Thyroid gland (tissue), 4 donors: ENCODE measurements at places on chromosomes 7 and 10. TPM values are rescaled to one million over a fixed set of nuclear protein-coding genes. Genes with fewer than 3 reads are reported as not detected.

The ANKRD16 gene
- 16.0 TPM for total RNA-seq

The PPP1R9A gene
- 39.2 TPM for total RNA-seq

The MBL2 gene
- total RNA-seq: not detected

The ASB15 gene
- total RNA-seq: not detected

The FZD8 gene
- 21.5 TPM for total RNA-seq

The FRMPD2 gene
- total RNA-seq: 0.81 TPM

DNA sequence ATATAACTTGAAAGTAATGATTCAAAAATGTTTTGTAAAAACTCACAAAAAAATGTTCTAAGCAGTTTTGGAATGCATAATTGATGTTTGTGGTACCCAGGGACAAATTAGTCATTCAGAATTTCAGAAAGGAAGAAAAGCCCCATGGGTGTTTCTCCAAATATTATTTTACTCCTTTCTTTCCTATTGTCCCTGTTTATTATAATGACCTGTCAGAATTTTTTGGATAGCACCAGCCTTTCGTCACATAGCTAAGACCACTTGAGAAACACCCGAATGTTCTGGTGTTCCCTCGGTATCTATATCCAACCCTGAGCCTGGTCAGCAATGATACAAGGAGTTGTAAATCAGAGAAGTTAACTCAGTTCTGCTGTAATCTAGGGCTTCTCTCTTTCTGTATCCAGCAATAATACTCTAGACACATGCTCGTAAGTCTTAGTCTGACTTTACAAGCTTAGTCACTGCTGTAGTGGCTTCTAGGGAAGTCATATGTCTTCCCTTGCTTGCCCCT lies 64.8 kb upstream of the MEOX2 start:
- no peak for DNase-seq
- no peaks in the 10 kb centered on the region for H3K27me3 ChIP-seq
- no peak overlapping the region for H3K27ac ChIP-seq
- no peak overlapping the region for H3K4me3 ChIP-seq
- no peaks in the 10 kb centered on the region for H3K36me3 ChIP-seq
- H3K4me1 ChIP-seq: no peaks in the 10 kb centered on the region

- no peaks in the 10 kb centered on the region for H3K36me3 ChIP-seq
- no peak for DNase-seq
- no peak overlapping the region for H3K4me3 ChIP-seq
- H3K4me1 ChIP-seq: no peaks in the 10 kb centered on the region
Observed at GRCh38 chr7:30706316-30706715, 24.1 kb upstream of the CRHR2 start.

DNA sequence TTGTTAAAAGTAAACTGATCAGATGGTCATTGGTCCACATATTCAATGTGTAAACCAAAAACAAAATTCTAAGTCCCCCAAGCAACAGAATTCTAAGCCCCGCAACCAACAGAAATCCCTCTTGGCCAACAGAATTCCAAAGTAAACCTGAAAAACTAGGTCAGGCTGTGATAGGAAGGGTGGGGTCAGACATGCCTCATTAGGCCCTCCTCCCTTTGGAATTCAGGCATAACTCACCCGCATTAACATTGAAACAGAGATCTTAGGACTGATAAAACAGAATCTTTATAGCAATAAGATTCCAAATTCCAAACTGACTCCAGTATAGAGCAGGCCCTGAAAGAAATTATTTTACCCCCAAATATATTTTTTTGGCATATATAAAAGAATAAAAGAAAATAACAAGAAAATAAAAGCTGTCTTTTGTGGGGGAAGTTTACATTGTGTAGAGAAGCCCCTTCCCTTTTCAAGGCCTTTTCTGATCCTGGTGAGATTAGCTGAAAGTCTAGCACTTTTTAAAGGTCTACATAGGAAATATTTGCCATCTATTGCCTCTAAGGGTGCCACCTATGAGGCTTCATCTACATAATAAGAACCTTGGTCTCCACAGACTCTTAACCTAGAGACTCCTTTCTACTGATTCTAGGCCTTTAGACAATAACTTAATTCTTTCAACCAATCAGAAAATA lies 30.5 kb downstream of the GNAT3 start:
- no peak overlapping the region for H3K27ac ChIP-seq
- H3K27me3 ChIP-seq: no peaks in the 10 kb centered on the region
- peak; percentile 6 for DNase-seq
- no peaks in the 10 kb centered on the region for H3K36me3 ChIP-seq
- H3K4me1 ChIP-seq: peaks cover 13% of the 10 kb centered on the region

DNA sequence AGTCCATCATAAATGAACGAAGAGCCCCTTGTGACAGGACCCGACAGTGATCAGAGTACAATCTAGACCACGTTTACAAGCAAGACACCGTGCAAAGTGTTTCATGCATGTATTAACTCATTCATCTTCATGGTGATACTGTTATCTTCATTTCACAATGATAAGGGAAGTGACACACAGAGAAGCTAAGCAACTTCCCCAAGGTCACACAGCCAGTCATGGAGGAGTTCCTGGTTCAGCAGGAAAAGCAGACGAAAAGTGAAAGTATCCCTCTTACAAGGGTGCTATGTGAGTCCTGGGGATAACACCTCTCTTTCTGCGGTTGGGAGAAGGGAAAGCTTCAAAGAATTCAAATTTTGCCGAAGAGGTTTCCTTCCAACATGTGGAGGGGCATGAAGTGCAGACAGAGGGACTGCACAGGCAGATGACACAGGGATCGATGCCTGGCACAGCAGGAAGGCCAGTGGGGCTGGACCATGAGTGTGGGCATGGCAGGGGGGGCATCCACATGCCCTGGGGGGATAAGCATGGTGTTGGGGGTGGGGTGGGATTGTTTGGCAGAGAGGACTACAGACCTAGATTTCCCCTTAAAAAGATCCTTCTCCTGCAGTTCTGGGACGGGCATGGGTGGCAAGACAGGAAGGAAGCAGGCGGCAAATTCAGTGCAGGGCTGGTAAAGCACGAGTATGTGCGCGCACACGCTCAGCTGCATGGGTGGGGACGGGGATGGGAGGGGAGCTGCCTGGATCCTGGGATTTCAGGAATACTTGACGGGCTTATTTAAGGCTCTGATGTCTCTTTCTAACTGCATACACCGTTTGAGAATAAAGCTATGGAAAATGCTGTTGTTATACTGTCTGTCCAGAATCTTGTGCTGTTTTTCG lies 33.5 kb upstream of the DDC start:
- no peaks in the 10 kb centered on the region for H3K36me3 ChIP-seq
- no peak for DNase-seq
- no peak overlapping the region for H3K27ac ChIP-seq
- no peaks in the 10 kb centered on the region for H3K4me1 ChIP-seq
- no peak overlapping the region for H3K4me3 ChIP-seq

DNA sequence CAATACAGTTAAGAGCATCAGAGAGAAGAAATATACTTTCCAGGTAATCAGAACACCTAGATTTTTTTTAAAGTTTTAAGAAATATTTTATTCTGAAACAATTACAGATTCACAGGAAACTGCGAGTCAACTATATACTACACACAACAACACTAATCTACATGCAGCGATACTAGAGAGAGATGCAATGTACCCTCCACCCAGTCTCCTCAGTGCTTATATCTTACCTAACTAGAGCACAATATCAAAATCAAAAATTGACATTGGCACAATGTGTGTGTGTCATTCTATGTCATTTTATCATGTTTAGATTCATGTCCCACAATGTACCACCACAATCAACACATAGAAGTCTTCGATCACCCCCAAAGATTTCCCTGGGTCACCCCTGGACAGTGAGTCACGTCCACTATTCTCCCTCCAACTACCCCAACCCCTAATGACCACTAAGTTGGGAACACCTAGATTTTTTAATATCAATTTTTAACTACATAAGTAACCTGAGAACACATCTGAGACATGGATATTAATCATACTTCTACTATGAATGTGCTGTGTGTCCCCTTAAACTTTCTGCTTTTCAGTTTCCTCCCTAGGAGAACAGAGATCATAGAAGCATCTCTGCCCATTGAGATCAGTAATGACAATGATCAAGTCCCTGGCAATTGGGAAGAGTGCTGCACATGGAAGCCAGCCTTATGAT lies 86.5 kb downstream of the GSAP start:
- H3K36me3 ChIP-seq: no peaks in the 10 kb centered on the region
- peak overlapping the region; percentile 95 for H3K27ac ChIP-seq

- no peak overlapping the region for H3K27ac ChIP-seq
- H3K27me3 ChIP-seq: no peaks in the 10 kb centered on the region
- H3K4me1 ChIP-seq: no peaks in the 10 kb centered on the region
- H3K4me3 ChIP-seq: no peak overlapping the region
Observed at GRCh38 chr7:94697035-94697974, 41.4 kb upstream of the SGCE start.

DNA sequence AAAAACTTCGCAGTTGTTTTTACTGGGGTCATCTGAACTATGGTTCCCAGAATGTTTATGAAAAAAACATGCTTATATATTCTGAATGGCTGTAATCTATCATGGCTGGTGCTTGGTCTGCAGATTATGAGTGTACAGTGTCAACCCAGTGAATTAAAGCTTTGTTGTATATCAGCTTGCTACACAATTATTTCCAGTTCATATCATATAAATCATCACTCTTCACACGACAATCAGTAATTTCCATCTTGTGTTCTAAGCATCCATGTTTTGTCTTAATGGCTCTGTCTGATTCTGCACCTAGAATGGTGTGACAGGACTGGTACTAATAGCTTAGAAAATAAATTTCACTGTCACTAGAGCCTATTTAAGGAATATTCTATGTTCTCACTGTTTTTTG lies 83.6 kb downstream of the CABCOCO1 start:
- no peak overlapping the region for H3K4me3 ChIP-seq
- H3K27me3 ChIP-seq: no peaks in the 10 kb centered on the region
- no peak for DNase-seq

DNA sequence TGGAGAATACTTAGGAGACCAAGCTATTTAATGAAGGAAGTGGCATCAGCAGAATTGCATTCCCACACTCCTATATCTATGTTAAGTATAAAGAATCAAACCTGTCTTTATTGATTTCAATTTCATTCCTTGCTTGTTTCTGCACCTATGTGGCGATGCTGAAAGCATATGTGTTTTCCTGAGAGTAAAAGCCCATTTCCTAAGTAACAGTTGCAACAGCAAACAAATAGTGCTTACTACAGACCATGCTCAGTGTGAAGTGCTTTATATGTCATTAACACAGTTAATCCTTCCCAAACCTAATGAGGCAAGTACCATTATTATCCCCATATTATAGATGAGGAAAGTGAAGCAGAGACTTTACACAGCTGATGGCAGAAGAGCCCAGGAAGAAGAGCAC lies 552.1 kb downstream of the PARD3 start:
- no peak overlapping the region for H3K4me3 ChIP-seq
- no peaks in the 10 kb centered on the region for H3K36me3 ChIP-seq
- no peaks in the 10 kb centered on the region for H3K27me3 ChIP-seq
- no peak for DNase-seq
- H3K4me1 ChIP-seq: no peaks in the 10 kb centered on the region

DNA sequence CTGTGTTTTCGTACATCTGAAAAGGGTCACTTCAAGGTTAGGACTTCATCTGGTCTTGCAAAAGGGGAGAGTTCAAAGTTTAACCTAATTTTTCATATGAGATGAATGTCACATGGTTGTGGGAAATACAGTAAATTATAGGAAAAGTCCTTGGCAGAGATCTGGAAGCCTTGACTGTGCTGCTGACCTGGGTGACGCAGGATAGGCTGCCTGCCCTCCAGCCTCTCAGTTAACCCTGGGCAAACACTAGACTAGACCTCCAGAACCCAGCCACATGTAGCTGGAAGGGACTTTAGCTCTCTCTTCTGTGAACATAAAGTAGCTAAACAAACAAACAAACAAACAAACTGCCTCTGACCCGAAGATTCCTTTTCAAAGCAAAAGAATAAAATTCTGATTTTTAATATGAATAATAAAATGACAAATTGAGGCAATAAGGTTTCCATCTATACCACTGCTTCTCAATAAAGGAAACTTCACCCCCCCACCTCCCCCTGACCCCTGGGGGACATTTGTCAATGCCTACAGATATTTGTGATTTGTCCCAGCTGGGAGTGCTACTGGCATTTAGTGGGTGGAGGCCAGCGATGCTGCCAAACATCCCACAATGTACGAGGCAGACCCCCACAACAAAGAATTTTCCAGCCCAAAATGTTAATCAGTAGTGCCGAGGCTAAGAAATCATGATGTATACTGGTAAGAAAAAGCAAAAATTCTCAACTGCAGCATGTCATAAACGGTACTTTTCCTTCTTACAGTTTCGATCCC lies 75.2 kb upstream of the PRR15 start:
- no peaks in the 10 kb centered on the region for H3K36me3 ChIP-seq
- no peaks in the 10 kb centered on the region for H3K4me1 ChIP-seq
- H3K27me3 ChIP-seq: no peaks in the 10 kb centered on the region
- no peak overlapping the region for H3K27ac ChIP-seq
- no peak overlapping the region for H3K4me3 ChIP-seq

DNA sequence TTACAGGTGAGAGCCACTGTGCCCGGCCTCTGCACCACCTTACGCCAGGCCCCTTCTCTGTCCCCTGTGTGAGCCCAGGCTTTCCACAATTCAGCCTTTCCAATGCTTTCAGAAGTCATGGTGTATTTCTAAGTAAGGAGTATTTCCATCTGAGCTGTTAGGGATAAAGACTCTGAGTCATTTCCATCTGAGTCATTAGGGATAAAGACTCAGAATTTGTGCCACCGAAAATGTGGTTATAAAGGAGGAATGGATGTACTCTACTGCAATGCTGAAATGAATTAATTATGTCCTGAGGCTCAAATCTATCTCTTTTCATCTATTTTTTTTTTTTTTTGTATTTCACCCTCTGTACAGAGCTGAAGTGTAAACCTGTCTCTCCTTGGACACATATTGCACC lies 84.0 kb downstream of the GATA3 start:
- no peak overlapping the region for H3K27ac ChIP-seq
- H3K4me3 ChIP-seq: no peak overlapping the region
- no peaks in the 10 kb centered on the region for H3K4me1 ChIP-seq
- no peaks in the 10 kb centered on the region for H3K27me3 ChIP-seq

- no peak overlapping the region for H3K4me3 ChIP-seq
- peaks cover 26% of the 10 kb centered on the region for H3K4me1 ChIP-seq
- H3K27me3 ChIP-seq: no peaks in the 10 kb centered on the region
- H3K36me3 ChIP-seq: no peaks in the 10 kb centered on the region
Observed at GRCh38 chr7:116552602-116553001, 27.8 kb downstream of the CAV1 start.

- no peaks in the 10 kb centered on the region for H3K27me3 ChIP-seq
- DNase-seq: no peak
- H3K36me3 ChIP-seq: no peaks in the 10 kb centered on the region
- H3K4me1 ChIP-seq: peaks cover 36% of the 10 kb centered on the region
- no peak overlapping the region for H3K4me3 ChIP-seq
- H3K27ac ChIP-seq: no peak overlapping the region
Observed at GRCh38 chr7:5697754-5698424, 83.6 kb downstream of the RNF216 start.

DNA sequence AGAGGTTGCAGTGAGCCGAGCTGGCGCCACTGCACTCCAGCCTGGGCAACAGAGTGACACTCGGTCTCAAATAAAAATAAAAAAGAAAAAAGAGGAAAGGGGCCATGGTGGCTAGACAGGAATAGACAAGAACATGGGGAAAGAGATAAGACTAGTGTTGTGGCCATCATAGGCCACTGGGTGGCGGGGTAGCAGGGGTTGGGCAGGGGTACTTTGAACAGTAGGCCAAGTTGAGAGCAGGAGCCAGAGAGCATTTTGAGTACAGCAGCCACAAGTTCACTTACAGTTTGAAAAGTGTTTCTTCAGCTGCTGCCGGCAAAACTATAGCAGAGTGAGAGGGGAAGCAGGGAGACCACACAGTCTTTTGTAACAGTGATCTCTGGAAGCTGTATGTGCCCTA lies 656.0 kb downstream of the CNTNAP2 start:
- H3K27me3 ChIP-seq: no peaks in the 10 kb centered on the region
- H3K4me1 ChIP-seq: no peaks in the 10 kb centered on the region
- no peak for DNase-seq
- H3K4me3 ChIP-seq: no peak overlapping the region
